ENCODE measurements at places on chromosomes 16 and 17.

DNA sequence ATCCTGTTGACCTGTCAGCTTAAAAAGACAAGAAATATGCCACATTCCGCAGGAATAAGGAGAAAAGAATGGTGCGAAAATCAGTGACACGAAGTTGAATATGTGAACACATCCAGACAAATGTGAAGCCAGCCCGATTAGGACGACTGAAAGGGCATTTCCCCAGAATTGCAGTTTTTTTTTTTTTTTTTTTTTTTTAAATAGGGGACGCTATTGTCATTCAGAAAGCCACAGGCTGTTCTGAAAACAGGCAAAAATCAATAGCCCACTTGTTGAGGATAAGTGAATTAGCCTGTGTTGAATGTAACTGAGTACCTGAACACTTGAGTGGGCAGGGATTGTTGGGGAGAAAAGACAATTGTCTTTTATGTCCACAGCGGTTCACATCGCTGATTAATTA is 507.1 kb downstream of the WWOX start:
- no peak for DNase-seq

- DNase-seq, result no peak
Observed at GRCh38 chr17:21019976-21020586, 22.7 kb downstream of the USP22 start.

GRCh38 chr16:21060027-21060510 is 90.6 kb downstream of the DNAH3 start:
- no peak for DNase-seq

DNA sequence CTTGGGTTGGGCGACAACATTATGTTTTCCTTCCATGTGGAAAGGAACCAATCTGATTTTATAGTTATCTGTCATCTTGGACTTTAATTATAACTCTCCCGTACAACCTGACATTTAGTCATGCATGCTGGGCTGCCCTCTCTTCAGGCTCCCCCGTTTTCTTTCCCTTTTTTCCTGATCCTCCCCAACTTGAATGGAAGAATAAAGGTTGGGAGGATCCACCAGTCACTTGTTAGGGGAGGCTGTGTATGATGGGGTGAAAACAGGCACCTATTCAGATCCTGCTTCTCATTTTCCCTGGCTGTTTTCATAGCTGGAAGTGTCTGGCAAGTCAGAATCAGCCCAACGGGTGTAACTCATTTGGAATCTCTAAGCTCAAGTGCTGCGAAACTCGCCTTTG is 267.2 kb upstream of the SALL1 start:
- DNase-seq, result no peak

DNA sequence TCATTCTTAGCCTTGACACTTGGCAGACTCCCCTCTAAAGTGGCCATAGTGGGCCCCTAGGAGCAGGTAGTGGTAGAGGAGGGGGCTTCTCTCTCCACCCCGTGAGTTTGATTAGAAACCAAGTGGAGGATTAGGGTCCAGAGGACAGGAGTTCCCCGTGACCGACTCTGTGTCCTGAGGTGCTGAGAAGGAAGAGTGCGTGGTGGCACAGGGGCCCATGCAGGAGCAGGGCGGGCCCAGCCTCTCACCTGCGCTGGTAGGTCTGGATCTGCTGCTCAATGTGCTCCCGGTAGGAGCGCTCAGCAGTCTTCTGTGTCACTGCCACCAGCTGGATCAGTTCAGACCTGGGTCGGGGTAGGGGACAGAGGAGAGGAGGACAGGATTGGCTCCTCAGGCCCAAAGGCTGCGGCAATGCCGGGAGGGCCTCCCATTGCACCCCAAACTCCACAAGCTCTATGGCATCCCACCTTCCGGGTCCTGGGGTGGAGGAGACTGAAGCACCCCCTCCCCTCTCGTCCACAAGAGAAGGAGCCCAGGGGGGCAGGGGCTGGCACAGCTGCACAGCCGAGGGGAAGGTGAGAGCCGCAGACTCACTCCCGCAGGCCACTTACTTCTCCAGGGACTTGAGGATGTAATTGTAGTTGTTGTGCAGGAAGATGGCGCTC is 6.2 kb downstream of the ZACN start:
- no peak for DNase-seq

DNA sequence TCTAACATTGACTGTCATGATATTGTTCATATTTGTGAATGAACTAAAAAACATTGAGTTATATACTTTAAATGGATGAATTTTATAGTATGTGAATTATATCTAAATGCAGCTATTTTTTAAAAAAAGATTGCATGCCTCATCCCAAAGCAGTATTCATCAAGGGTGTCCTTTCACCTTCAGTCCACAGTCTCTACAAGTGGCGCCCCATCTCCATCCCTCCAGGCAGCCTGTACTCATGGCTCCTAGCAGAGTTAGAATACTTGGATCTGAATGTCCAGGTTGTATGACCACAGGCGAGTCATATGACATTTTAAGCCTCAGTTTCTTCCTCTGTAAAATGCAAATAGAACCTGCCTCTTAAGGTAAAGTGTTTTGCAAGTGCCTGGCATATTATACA is 69.8 kb downstream of the TMEM100 start:
- no peak for DNase-seq

GRCh38 chr16:53668869-53669268 is 34.8 kb downstream of the RPGRIP1L start:
- DNase-seq, result no peak

DNA sequence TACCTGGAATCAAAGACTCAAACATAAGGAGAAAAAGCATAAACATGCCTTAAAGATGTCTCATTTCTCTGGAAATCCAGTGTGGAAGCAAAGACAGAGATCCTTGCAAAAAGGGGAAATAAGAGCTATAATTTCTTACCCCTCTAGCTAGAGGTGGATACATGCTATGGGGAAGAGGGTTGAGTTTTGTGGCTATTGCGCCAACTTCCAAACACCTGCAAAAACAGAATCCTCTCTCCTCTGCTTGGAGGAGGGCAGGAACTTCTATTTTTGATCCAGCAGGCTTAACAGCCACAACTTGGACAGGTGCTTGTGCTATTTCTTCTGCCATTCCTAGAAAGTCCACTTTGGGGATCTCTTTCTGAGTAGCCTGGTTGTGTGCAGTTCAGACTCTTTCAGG is 21.5 kb upstream of the NUDT7 start:
- no peak for DNase-seq

- DNase-seq, result no peak
Observed at GRCh38 chr17:82148997-82149396, 51.0 kb upstream of the FASN start.

DNA sequence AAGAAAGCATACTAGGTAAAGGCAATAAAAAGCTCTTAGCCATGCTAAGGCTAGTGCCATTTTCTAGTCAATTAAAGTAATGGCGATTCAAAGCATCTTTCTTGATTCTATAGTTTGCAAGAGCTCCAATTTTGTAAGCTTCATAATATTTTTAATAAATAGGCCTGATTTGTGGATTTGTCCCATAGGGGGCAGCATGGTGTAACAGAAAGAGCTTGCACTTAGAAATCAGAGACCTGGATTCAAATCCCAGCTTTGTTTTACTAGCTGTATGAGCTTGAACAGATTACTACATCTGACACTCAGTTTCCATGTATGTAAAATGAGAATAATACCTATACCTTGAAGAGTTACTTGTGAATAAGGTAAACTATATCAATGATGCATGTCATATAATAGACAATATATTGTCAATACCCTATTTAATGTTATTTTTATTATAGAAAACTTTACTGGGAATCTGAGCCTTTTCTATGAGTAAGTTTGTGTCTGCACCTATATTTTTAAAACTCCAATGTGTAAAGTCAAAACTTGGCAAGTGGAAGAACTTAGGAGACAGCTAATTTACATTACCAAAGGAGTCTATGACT is 93.6 kb upstream of the NOG start:
- no peak for DNase-seq

- no peak for DNase-seq
Observed at GRCh38 chr16:49405530-49405929, 31.9 kb downstream of the C16orf78 start.

DNA sequence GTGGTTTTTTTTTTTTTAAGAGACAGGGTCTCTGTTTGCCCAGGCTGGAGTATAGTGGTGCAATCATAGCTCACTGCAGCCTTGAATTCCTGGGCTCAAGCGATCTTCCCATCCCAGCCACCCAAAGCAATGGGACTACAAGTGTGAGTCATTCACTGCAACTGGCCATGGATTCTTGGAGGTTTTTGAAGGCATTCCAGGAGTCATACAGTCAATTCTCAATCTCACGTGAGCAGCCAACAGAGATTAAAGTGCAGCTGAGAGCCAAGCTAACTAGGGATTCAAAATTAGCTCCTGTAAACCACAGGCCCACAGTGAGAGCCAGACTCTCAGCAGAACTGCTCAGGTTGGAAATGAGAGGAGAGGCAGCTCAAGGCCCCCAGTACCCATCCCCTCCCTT is 30.2 kb downstream of the XPO6 start:
- DNase-seq, result no peak

DNA sequence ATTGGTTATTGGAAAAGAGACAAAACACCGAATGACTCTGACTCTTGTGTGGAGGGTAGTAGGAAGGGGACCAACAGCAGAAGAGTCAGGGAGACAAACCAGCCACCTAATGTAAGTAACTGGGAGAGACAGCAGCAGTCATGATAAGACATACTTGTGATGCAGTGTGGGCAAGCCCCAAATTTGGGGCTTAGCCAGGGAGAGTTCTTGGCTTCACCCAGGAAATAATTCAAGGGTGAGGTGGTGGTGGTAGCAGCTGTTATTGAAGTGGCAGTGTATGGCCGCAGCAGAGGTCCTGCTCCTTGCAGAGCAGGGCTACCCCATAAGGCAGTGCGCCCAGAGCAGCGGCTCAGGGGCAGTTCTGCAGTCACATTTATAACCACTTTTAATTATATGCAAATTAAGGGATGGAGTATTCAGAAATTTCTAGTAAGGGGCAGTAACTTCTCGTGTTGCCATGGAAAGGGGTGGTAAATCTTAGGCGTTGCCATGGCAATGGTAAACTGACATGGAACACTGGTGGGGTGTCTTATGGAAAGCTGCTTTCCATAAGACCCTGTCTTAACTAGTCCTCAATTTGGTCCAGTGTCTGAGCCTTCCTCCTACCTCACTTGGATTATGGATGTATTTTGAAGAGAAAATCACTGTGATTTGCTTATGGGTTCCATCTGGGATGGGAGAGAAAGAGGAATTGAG is 317.1 kb downstream of the PHKB start:
- DNase-seq, result no peak

DNA sequence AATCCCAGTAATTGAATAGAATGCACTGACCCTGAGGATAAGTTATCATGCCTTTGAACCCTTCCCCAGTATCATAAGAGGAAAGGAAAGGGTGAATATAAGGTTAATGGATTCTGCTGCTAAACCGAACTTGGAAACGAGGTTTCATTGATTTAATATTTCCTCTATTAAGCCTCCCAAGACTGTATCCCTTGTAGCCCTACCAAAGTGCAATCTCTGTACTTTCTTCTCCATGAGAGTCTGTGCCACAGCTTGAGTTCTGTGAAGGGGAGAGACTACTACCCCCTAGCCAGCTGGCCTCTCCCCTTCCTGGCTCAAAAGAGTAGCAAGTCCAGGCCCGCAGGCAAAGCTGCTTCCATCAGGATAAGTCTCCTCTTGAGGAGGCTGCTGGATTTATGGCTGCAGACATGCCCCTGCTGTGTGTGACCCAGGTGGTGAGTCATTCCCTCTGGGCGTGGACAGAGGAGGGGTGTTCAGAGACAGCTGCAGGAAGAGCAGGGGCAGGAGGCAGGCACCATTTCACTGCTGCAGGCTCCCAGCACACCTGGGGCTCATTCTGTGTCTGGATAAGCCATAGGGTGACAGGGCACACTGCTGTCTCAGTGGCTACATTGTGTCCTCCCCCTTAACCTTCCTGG is 58.4 kb downstream of the TOM1L2 start:
- DNase-seq, result no peak

- DNase-seq, result no peak
Observed at GRCh38 chr17:45288825-45289224, 26.9 kb upstream of the SPATA32 start.

DNA sequence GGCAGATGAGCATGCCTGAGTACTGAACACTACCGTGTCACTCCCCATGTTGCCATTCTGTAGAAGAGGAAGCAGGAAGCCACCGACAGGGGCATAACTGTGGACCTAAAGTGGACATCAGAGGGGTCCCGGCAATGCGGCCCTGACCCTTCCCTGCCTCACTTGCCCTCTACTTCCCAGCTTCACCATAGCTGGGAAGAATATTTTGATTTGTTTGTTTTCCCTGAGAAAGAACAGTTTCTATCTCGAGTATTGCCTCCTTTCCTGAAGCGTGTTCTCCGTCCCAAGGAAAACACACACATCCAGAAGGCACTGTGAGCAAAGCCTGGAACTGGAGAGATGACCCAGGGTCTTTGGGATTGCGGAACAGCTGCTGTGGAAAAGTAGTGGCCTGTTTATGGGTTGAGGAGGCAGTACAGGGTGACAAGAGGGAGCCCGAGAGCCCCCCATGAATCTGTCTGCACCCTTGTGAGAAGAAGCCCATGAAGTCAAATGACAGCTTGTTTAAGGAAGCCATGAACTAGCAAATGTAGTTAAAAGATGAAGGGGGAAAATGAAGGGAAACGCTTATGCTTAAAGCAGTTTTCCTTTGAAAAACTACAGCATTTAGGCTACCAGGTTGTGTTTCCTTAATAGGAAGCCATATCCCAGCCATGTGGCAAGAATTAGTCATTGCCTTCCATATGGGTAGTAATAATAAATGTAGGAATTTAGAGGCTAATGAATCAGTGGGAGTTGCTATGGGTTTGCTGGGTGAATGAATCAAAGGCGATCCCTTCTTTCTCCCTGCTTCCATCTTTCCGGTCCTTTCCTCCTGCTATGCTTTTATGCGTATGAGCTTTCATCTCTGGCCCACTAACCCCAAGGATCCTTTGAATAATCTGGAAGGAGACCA is 90.0 kb upstream of the TBX2 start:
- DNase-seq, result no peak

DNA sequence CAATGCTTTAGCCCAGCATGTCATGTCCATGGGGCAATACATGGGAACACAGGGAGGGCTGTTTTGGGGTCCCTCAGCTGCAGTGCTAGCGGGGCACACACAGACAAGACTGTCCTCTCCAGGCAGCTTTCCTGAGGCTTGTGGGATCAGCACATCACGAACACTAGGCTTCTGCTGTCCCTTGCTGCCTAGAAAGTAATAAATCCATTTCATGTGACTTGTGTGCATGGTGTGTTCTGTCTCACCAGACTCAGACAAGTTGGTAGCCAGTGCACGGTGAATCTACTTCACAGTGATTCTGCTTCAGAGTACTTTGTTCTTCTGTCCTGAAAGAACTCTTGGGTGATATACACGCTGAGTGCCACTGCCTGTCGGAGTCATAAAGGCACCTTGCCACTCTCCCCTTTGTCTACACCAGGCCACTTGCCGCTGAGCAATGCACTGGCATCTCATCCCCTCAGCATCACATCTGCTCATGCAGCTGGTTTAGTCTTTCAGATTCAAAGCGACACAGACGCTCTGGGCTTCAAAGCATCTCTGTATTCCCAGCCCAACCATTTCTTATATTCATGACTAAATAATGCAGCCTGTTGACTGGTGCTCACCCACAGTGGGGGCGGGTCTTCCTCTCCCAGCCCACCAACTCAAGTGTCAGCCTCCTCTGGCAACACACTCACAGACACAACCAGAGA is 95.2 kb upstream of the COX10 start:
- DNase-seq, result no peak

GRCh38 chr17:69339937-69340336 is 13.0 kb upstream of the ABCA5 start:
- no peak for DNase-seq

All from vagina (tissue), 2 donors.